Stimulated activated CD4-positive, alpha-beta T cell treated with anti-CD3 and anti-CD28 coated beads, Interleukin-1b, Interleukin-23, amount 100 ng/mL, for 4 hours (primary cell): ENCODE measurements at places on chromosomes 1 and 21.

GRCh38 chr1:196590012-196590708 lies 18.1 kb downstream of the KCNT2 start:
- DNase-seq = no peak

DNA sequence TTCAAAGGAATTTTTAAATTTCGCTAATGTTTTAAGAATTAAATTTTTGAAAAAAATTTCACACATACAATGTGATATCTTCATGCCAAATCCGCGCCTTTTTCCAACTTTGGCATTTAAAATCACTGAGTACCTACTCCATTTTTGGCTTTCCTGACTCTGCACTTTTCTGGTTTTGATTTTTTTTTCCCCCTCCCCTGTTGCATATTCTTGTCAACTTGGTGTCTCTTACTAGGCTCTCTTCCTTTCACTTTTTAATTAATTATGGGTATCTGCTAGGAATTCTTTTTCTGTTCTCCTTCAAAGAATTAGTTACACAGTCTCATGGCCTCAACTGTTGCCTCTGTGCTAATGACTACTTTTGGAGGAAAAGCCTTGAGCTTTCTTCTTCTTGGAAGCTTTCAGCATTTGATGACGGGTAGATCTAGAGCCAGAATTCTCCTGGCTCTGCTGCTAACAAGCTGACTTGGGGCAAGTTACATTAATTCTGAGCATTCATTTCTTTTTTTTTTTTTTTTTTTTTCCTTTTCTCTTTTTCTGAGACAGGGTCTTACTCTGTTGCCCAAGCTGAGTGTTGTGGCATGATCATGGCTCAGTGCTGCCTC lies 1.8 kb downstream of the AGL start:
- DNase-seq = no peak

- no peak for DNase-seq
These were observed at the start of gene ZBTB7B for GRCh38 chr1:155002464-155003226. TSS of gene ZBTB7B (plus strand) at chr1:155002802. CDS start at chr1:155014661, 11,859 bp downstream.

GRCh38 chr1:156847591-156848460 lies 11.1 kb downstream of the INSRR start:
- no peak for DNase-seq

DNA sequence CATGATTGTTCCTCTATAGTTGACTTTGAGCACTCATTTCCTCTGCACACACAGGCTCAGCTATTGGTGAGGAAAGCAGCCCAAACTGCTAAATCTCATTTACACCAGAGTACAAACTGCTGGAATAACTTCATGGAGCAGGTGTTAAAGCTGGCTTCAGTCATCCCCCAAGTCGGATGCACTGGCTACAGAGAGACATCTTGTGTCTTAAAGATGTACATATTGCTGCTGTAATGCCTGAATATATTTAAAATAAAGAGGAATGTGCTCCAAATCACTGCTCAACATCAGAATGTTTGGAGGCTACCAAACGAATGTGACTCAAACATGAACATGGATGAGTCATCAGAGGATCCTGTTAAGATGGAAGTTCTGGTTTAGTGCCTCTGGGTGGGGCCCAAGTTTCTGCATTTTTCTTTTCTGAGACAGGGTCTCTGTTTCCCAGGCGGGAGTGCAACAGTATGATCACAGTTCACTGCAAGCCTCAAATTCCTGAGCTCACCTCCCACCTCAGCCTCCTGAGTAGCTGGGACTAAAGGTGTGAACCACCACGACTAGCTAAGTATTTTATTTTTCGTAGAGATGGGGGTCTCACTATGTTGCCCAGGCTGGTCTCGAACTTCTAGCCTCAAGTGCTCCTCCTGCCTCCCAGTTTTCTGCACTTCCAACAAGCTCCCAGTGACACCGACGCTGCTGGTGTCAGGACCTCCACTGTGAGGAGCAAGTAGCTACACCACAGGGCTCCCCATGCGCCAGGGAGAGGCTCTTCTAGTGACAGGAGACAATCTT lies 79.0 kb upstream of the KRTAP19-8 start:
- DNase-seq = no peak

- no peak for DNase-seq
These were observed 81.7 kb upstream of the ATP1B1 start for GRCh38 chr1:169024800-169025271.

DNA sequence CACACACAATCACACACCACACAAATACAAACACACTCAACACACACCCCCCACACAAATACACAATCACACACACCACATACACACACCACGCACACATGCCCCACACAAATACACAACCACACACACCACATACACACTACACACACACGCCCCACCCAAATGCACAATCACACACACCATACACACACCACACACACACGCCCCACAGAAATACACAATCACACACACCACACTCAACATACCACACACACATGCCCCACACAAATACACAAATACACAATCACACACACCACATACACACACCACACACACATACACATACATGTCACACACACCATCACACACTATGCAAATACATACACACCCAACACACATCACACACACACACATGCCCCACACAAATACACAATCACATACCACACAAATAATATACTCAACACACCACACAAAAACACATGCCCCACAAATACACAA lies 50.2 kb downstream of the PRDM15 start:
- DNase-seq = no peak

DNA sequence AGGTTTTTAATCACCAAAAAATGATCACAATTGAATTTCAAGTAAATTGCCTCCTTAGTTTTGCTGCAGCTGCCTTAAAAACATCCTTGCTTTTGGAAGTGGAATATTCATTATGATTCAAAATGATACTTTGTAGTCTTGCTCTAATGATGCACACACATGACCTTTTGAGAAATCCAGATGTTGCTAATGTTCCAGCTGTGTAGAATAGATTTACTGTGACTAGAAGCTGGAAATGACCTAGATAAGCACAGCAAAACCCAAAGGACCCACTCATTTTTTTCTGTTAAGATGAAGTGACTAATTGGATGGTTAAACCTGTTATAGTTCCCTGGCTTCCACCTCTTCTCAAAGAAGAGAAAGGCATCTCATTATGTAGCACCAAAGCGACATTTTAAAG lies 64.6 kb upstream of the RALGPS2 start:
- DNase-seq = no peak

DNA sequence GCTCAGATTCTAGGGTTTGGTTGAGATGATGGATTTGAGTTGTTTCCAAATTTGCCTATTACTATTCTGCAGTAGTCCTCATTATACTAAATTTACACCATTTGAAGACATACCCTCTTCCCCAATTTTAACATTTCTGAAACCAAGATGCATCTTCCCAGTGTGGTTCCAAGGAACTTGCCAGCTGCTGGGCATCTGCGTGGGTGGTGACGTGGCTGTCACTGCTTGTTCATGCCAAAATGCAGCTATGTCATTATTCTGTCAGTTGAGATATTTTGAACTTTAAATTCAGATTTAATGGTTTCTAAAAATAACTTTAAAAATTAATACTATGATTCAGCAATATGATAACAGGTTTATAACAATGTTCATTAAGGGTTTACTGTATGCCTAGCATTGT lies 1.2 kb downstream of the ZFP69 start:
- no peak for DNase-seq

- DNase-seq = no peak
These were observed 18.2 kb upstream of the GJB5 start for GRCh38 chr1:34736692-34737091.

DNA sequence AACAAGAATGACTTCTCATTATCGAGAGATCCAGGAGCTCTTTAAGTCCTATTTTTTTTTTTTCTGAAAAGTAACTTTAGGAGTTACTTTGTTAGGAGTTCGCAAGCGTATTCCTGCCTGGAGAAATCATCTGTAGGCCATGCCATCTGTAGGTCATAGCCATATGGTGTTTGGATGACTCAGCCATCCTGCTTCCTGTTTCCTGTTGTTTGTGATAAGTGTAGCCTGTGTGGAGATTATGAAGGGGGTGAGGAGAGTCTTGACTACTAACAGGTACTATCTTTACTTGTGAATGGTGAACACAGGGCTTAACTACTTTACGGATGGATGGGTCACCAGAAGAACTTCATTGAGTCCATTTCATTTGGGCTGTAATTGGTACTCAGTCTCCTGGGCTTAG lies 327.2 kb downstream of the PTPRU start:
- DNase-seq = no peak

GRCh38 chr1:12232221-12232620 lies 2.4 kb downstream of the VPS13D start:
- no peak for DNase-seq
